Metanephros (tissue), 2 donors: ENCODE measurements at places on chromosomes 11 and 22. TPM values are rescaled to one million over a fixed set of nuclear protein-coding genes. Genes with fewer than 3 reads are reported as not detected.

Gene GAL3ST1
- 27.3 TPM for total RNA-seq

Gene KLHL35
- 1.9 TPM for total RNA-seq

Gene NCF4
- 13.8 TPM for total RNA-seq

Gene TEX54
- total RNA-seq: not detected

Gene SWAP70
- 21.4 TPM for total RNA-seq

Gene TCN2
- 39.7 TPM for total RNA-seq

Gene ZNF195
- 22.1 TPM for total RNA-seq

Gene B3GAT1
- 1.6 TPM for total RNA-seq

Gene LRP4
- total RNA-seq: 25.2 TPM

Gene GATD1
- 67.5 TPM for total RNA-seq

Gene SLC37A2
- 5.3 TPM for total RNA-seq

Gene APOA4
- 0.35 TPM for total RNA-seq

Gene CENATAC
- total RNA-seq: 30.3 TPM

Gene ME3
- 116 TPM for total RNA-seq

Gene PHOX2A
- total RNA-seq: not detected

Gene FGF19
- 0.70 TPM for total RNA-seq

Gene OR2AT4
- total RNA-seq: not detected

Gene ATP6V1E1
- 83.3 TPM for total RNA-seq

Gene ARHGAP20
- total RNA-seq: 4.0 TPM

Gene ARHGAP8
- 14.8 TPM for total RNA-seq

Gene ELFN2
- 1.5 TPM for total RNA-seq

Gene SMTNL1
- total RNA-seq: 9.8 TPM

Gene MACROD1
- total RNA-seq: 36.0 TPM

Gene SEPTIN5
- total RNA-seq: 39.4 TPM

Gene MIOX
- total RNA-seq: 5.4 TPM

Gene POTEH
- total RNA-seq: not detected

Gene SCGB1C1
- not detected for total RNA-seq

Gene MLC1
- total RNA-seq: 3.0 TPM

Gene HEPACAM
- 0.70 TPM for total RNA-seq

Gene DDI1
- total RNA-seq: not detected

Gene APOL1
- total RNA-seq: 12.3 TPM

Gene TSGA10IP
- not detected for total RNA-seq

Gene UBQLN3
- total RNA-seq: 0.82 TPM
